GM23338 (cell line): ENCODE measurements at places on chromosomes 11 and 22. TPM values are rescaled to one million over a fixed set of nuclear protein-coding genes. Genes with fewer than 3 reads are reported as not detected.

Gene OR51B2
- not detected in 2 replicates for polyA plus RNA-seq

- H3K4me1 ChIP-seq = no peaks in the 10 kb centered on the region; the same call in 1 of the 2 replicates
- no peak overlapping the region for H3K4me3 ChIP-seq
- no peaks in the 10 kb centered on the region for H3K27me3 ChIP-seq
These were observed 19.3 kb downstream of the TSSC4 start for GRCh38 chr11:2419638-2420501.

GRCh38 chr11:59899532-59899931 is 20.9 kb downstream of the OOSP3 start:
- DNase-seq = peak; percentile 27
- H3K27ac ChIP-seq = no peak overlapping the region
- H3K27me3 ChIP-seq = no peaks in the 10 kb centered on the region
- H3K4me3 ChIP-seq = no peak overlapping the region

DNA sequence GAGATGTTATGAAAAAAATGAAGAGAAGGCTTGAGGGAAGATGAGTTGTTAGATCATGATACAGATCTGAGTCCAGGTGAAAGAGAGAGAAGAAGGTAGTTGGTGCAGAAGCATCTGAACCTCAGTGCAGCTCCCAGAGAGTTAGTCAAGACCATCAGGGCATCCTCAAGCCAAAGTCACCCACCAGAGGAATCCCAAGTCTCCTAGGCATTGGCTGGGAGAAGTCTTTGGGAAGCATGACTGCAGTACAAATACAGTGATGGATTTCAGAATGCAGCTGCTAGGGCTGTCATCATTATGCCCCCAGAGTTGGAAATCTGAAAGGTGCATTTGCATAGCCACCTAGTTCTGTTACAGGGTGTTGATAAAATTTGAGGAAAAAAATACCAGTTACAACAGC is 59.7 kb upstream of the GALNT18 start:
- H3K4me1 ChIP-seq = no peaks in the 10 kb centered on the region
- no peaks in the 10 kb centered on the region for H3K27me3 ChIP-seq
- H3K27ac ChIP-seq = no peak overlapping the region
- H3K36me3 ChIP-seq = no peaks in the 10 kb centered on the region
- no peak for DNase-seq
- H3K4me3 ChIP-seq = no peak overlapping the region

GRCh38 chr11:106520920-106521319 is 443.5 kb downstream of the AASDHPPT start:
- peaks cover 5% of the 10 kb centered on the region; the same call in 1 of the 2 replicates for H3K4me1 ChIP-seq
- H3K27ac ChIP-seq = no peak overlapping the region
- DNase-seq = no peak
- H3K4me3 ChIP-seq = no peak overlapping the region
- no peaks in the 10 kb centered on the region for H3K27me3 ChIP-seq
- no peaks in the 10 kb centered on the region for H3K36me3 ChIP-seq

- H3K36me3 ChIP-seq = no peaks in the 10 kb centered on the region
- H3K4me1 ChIP-seq = peaks cover 4% of the 10 kb centered on the region; the same call in 1 of the 2 replicates
- peak; percentile 51 for DNase-seq
- H3K27me3 ChIP-seq = no peaks in the 10 kb centered on the region
- H3K27ac ChIP-seq = no peak overlapping the region
These were observed 169.1 kb downstream of the CADM1 start for GRCh38 chr11:115334932-115335788.
